Stimulated activated CD4-positive, alpha-beta T cell treated with anti-CD3 and anti-CD28 coated beads, Interleukin-15, amount 100 ng/mL, for 48 hours (primary cell): ENCODE measurements at places on chromosomes 13 and 19.

GRCh38 chr13:60398907-60399589 is 2.0 kb downstream of the TDRD3 start:
- DNase-seq: no peak

- DNase-seq: no peak
Observed at GRCh38 chr19:10780368-10780767, 55.6 kb downstream of the TMED1 start.

- no peak for DNase-seq
Observed at GRCh38 chr13:99367663-99368448, 60.7 kb upstream of the GPR183 start.

DNA sequence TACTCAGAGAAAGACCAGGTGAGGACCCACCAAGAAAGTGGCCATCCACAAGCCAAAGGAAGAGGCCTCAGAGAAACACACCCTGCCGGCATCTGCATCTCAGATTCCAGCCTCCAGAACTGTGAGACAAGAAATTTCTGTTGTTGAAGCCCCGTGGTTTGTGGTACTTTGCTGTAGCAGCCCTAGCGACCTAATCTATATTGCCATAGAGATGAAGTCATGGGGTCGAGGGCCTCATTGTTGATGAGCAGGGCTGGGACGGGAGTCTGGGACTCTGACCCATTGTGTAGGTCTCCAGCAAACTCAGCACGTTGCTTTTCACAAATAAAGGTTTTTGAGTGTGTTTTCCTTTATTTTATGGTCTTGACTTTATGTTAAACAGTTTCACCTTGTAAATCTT is 174.9 kb downstream of the TNFSF13B start:
- DNase-seq: no peak

GRCh38 chr19:6236310-6237291 is 43.2 kb downstream of the MLLT1 start:
- DNase-seq: no peak

DNA sequence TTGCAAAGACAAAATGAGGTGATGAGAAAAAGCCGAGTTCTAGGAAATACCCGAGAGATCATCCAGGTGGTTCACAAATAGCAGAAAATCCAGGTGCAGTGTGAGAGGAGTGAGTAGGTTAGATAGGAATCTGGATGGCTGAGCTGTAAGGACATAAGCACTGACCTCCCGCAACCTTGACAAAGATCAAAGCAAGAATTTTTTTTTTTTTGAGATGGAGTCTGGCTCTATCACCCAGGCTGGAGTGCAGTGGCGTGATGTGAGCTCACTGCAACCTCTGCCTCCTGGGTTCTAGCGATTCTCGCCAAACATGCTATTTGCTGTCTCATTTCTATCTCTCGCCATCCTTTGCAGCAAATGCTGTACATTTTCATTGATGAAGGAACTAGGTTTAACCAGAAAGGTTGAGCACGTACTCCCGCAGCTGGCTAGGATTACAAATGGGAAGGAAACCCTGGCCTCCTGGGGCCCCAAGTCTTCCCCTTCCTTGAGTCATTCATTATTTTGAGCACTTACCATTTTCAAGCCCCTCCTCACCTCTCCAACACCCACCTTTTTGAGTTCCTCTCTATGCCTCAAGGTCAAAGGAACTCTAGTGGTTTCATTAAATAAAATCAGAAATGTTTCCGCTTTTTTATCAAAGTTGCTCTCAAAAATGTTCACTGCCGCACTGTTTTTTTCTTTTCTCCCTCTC is 38.8 kb downstream of the NLRP12 start:
- no peak for DNase-seq

- peak; percentile 13 for DNase-seq
Observed at GRCh38 chr13:28100150-28101121, at the start of gene FLT3. FLT3 (minus strand) TSS chr13:28100576; CDS start chr13:28100510, 66 bp downstream.

- DNase-seq: no peak
Observed at GRCh38 chr13:110387451-110388107, 80.5 kb downstream of the COL4A2 start.

DNA sequence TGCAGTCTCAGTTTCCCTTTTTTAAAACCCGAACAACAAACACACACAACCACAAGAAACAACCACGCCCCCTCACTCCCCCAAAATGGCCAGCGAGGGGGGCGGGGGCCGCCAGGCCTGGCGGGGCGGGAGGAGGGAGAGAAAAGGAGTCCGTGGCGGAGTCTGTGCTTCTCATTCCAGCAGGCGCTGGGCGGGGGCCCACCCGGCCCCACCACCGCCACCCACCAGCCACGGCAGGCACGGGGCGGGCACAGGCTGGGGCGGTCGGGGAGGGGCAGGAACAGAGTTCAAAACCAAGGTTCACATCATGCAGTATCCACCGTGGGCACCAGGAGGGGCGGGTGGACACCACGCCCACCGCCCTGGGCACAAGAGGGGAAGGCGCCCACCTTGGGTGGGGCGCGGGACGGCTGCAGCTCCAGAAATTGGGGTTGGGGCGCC is 12.9 kb downstream of the DPF1 start:
- DNase-seq: no peak

GRCh38 chr13:31242916-31243315 is 43.1 kb downstream of the B3GLCT start:
- DNase-seq: no peak

DNA sequence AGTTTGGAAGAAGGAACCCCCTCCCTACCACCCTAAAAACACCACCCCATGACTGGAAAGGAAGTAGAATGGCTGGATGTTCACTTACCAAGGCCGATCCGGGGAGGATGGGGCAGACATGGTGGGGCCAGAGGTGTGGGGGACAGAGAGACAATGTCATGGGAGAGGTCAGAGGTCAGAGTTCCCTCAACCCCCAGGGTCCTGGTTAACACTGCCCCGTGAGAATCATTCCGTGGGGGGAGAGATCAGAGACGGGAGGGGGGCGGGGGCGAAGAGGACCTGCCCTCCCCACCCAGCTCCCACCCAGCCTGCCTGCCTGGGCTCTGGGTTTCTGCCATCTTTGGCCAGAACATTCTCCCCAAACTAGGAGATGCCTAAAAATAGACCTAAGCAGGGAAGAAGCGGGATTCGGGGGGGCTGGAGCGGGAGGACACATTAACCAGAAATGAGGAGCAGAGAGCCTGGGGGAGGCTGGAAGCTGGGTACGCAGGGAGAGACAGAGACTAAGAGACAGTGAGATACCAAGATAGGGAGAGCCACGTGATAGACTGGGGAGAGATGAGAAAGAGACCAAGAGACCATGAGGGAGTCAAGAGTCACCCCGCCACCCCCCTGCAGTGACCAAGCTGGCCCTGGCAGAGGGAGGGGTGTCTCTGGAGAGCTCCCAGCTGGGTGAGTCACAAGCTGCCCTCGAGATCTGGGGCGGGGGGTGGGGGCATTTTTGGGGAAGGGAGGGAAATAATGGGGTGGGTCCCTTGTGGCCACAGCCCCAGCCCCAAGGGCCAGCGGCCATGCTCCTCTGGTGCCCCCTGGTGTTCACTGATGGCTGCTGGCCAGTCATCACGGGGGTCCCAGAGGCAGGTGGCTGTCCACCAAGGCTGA is 6.1 kb upstream of the KANK2 start:
- no peak for DNase-seq

DNA sequence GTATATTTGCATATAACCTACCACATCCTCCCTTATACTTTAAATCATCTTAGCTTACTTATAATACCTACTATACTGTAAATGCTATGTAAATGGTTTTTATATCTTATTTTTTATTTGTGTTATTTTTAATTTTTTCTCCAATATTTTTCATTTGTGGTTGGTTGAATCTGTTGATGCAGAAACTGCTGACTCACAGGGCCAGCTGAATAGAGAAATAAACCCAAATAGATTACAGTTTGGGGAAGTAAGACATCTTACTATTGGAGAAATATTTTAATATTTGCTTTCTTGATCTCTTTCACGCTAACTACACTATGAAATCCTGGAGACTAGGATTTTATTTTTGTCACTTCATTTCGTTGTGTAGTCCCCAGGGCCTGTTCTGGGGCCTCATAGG is 7.1 kb downstream of the SMAD9 start:
- DNase-seq: no peak

- no peak for DNase-seq
Observed at GRCh38 chr19:1453525-1454364, 3.8 kb downstream of the APC2 start.

DNA sequence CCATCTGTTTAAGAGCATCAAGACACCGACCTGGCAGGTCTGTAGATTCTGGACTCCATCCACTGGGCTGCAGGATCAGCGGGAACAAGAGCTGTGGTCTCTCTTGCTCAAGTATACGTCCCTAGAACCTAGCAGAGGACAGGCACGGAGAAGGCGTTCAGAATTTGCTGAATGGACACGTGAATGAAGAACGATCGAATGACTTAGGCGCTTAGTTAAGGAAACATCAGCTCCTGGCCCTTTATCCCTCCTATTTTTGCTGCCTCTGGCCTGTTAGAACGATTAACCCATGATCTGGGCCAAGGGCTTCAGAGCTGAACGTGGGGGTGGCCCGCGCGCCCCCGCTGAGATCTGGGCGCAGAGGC is 953 bp downstream of the DZIP1 start:
- no peak for DNase-seq

GRCh38 chr13:99724633-99725517 is 223.6 kb downstream of the TM9SF2 start:
- DNase-seq: no peak

GRCh38 chr19:2561221-2561620 is 85.3 kb downstream of the GADD45B start:
- no peak for DNase-seq

GRCh38 chr19:1862424-1863327 is 703 bp downstream of the KLF16 start:
- no peak for DNase-seq

DNA sequence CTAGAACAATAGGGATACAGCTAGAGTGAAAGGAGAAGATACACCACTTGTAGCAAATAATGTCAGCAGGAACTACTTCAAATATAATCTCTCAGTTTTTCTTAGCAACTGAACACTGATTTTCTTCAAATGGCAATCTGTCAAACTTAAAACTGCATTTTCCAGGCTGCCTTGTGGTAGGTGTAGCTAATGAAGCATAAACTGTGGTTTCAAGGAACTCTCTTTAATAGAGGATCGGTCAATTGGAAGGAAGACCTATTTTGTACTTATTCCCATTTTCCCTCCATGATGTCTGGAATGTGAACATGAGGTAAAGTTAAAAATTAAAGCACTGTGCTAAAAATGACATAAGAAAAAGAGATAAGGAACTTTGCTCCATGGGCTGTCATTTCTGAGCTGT is 1261.9 kb downstream of the PCDH17 start:
- DNase-seq: no peak

DNA sequence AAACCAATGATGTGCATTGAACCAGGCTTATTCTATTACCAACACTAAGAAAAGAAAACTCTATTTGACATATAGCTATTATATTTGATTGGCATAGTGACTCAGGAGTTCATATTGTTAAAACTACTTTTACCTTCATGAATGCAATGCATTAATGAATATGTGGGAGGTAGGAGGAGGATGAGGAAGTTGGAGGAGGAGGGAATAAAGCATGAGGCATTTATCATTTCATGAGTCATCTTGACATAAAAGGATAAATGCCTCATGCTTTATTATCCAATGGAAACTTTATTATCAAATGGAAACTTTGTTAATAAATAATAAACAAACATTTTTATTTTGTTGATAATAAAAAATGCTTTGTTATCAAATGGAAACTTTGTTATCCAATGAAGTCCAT is 116.5 kb downstream of the SPRY2 start:
- DNase-seq: no peak

- peak; percentile 41 for DNase-seq
Observed at GRCh38 chr19:35114353-35115176, 1.1 kb upstream of the FXYD3 start.

DNA sequence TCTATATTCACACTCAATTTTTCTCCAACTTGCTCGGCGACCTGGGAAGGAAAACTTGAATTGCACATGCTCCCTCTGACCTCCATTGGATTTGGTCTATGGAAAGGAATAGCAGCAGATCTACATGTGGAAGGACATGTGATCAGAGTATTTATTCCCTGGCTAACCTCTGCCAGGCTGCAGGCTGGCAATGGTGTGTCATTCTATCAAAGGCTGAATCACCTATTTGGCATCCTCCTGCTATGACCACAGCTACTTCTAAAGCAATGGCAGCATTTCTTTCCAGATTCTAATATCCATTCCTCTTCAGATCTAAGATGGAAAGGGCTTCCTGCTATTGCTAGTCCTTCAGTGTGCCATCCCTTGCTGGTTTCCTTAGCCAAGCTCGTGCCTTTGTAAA is 144.3 kb upstream of the FREM2 start:
- DNase-seq: no peak

DNA sequence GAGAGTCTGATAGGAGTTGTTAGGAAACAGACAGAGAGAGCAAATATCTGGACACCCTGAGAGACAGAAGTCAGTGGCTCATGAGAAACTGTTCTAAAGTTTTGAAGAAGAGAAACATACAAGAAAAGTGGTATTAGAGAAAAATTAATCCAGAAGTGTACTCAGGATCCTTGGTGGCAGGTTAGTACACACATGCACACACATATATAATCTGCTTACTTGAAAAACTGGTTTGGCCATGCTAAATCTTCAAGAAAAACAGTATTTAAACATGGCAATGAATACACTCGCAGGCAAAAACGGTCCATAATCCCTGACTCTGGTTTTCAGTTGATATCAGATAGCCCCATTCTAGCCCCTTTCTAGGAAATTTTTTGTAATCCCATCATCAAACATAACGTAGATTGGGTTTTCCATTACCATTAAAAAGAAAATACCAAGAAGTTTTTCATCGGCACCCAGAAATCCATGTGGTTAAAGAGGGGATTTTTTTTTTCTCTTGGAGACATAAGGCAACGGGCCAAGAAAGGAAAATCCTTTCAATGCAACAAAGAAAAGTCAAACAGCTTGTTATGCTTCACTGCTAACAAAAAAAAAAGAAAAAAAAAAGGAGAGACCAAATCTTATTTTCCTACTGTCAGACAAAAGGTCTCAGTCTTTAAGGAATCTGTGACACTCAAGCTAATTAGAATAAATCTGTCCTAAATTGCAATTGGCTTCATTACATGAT is 178.0 kb upstream of the MIR17HG start:
- no peak for DNase-seq

GRCh38 chr19:40284251-40284500 is 969 bp downstream of the AKT2 start:
- DNase-seq: no peak

DNA sequence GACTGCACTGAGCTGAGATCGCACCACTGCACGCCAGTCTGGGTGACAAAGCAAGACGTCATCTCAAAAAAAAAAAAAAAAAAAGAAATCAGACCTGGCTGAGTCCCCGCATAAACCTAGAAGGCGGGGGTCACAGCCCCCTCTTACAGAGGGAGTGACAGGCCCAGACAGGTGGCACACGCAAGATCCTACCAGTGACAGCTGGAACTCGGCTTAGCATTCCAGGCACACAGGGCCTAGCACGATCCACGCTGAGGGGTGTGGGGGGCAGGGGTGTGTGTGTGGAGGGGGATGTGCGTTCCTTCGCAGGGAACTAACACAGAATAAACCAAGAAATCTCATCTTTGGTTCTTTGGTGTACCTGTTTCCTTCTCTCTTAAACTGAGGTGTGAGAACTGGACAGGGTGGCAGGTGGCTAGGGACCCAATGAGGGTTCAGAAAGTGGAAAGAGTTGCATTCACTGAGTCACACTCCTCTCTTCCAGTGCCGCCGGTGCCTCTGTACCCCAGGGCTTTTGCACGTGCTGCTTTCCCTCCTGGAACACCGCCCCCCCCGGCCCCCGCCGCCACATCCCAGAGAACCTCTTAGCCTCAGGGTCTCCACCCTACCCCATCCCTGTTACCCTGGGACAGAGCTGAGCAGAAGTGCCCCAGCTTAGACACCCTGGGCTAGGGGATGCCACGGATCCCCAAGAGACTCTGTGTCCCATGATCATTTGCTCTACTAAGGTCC is 5.0 kb downstream of the SGTA start:
- DNase-seq: no peak

- no peak for DNase-seq
Observed at GRCh38 chr13:73825143-73825542, 309.1 kb downstream of the KLF12 start.
